NCI-H226 (cell line): ENCODE measurements at places on chromosomes 6 and 20.

DNA sequence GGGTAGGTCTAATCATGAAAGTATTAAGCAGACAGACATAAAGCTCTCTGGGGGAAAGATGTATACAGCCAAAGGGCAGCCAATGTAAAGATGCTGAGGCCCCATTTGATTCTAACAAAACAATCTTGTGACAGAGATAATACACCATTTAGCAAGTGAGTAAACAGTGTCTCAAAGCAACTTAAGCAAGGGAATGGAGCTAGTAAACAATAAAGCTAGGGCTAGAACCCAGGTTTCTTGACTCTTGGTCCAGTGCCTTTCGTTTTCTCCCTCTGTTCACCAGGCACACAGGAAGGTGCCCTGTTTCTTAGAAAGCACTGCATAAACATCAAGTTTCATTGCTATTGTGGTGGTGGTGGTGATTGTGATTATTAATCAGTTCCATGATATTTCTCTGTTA, 5.1 kb downstream of the ELOVL2 start:
- DNase-seq = no peak

DNA sequence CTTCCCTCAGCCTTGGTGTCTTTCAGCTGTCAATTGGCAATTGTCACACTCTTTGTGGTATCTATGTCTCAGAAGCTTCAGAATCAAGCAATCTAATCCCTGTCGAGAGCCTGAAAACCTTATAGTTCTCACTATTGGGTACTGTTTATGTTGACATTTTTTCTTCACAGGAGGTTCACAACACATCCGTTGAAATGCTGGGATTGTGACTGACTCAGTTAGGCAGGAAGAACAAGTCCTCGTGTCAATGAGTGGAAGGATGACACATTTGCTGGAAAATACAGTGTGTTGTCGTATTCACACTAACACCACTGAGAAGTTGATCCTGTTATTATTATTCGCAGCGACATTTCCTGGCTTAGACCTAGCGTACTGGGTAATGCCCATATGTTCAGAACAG, 163.9 kb upstream of the CITED2 start:
- no peak for DNase-seq

DNA sequence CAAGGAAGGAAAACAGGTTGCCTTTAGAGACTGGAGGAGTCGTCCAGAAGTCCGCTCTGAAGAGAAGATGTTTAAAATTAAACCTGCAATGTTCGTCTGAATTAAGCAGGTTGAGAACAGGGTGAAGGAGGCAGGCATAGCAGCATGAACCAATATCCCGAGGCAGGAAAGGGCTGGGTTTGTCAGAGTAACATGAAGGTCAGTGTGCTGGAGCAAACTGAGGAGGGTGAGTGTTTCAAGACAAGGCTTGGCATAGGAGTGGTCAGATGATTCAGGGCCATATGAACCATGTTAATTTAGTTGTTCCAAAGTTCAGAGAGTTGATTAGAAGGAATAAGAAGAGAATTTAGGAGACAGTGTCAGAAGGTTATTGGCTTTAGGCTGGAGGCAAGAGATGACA, 93.3 kb downstream of the UTRN start:
- DNase-seq = peak; percentile 19

DNA sequence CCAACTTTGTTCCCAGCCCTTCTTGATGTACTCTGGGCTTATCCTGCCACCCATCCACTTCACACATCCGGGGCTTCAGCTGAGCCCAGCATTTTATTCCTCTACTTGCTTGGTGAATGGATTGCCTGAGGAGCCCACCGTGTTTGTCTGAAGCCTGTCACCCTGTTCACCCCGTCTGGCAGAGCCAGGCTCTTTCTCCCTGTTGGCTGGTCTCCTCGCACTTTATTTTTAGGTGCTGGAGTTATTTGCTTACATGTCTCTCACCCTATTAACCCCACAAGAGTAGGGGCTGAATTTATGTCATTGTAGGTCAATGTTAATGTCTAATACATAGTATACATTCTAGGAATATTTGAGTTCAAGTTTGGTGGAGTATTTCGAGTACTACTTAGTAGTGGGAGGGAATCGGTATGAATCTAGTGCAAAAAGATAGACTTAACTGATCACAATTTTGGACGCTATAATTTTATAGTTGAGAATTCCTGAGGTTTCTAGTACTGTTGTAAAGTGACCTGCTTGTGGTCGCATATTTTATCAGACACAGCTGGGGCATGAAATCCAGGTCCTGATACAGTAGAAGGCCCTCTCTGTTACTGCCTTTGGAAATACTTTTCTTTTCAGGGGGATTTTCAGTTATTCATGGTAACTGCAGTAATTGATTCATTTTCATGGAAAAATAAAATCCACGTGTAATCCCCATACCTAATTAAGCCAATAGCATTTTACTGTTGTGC, 10.8 kb downstream of the JARID2 start:
- DNase-seq = no peak

GRCh38 chr6:2232445-2232844, 13.0 kb downstream of the GMDS start:
- DNase-seq = no peak

DNA sequence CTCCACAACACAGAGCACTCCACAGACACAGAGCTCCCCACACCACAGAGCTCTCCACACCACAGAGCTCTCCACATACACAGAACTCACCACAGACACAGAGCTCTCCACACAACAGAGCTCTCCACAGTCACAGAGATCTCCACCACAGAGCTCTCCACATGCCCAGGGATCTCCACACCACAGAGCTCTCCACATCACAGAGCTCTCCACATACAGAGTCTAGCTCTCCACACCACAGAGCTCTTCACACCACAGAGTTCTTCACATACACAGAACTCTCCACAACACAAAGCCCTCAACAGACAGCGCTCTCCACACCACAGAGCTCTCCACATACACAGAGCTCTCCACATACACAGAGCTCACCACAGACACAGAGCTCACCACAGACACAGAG, 55.3 kb downstream of the ERMARD start:
- DNase-seq = no peak

DNA sequence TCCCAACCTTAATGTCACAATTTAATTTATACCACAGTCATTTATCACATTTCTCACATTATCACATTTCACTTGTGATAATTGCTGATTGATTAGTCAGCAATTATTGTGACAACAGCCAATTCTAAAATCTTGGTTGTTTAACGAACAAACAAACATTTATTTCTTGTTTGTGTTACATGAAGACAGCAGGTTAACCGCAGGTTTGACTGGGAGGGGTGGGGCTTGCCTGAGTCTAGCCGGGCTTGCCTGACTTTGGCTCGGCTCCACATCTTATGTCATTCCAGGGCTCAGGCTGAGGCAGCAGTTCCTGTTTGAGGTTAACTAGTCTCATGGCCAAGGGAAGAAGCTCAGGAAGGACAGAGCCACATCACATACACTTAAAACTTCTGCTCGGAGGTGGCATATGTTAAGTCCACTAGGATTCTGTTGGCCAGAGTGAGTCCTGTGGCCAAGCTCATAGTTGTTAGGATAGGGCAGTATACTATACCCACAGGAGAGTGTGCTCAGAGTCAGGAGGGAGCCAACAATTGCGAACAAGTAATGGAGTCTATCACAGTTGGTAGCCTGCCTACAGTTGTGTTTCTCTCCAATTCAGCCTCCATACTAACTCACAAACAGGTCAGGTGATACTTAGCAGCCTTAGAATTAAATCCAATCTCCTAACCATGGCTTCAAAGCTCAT, 90.0 kb upstream of the IFNGR1 start:
- peak; percentile 84 for DNase-seq

DNA sequence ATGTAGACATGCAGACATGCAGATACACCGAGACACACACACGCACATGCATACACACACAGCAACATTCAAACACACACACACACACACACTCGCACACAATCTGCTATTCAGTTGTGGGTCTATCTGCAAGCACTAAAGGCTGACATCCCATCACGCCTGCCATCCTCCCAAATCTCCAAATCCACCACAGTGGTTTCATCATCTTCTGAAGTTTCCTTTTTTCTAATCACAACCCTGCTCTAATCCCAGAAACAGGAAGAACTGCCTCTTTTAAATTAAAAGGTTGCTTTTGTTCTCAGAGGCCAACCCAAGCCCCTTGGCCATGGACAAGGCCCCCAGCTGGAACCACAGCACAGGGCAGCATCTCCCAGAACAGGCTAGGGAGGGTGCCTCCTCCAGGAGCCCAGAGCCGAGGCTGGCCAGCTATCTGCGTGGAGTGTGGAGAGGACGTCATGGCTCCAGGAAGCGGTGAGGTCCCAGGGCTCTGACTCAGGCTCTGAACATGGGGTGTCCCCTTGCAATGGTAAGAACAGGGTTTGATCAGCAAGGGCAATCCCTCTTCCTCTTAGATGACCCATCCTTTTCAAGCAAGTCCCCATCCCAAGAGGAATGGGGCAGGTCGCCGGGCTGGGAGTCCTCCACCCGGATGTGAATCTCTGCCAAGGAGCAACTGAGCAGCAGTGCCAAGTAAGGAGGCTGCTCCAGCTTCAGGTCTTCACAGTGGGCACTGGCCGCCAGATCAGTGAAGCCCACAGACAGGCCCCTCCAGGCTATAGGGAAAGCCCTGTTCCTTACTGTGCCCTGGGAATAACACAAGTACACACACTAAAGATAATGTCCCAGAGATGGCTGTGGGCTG, 14.7 kb downstream of the FOXF2 start:
- no peak for DNase-seq

DNA sequence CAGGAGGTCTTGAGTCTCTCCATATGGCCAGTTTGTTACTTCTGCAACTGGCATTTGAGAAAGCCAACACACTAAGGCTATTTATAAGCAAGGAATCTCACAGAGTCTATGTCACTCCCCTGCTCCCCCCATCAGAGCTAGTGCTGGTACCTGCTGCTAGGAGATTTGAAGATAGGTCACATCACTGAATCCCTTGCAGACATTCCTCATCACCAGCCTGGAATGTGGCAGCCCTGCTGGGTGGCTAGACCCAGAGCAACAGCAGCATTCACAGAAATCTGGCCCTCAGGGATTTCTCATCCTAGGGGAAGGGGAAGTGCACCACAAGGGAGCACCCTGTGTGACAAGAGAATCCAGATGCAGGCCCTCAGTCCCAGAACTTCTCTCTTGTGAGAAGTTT, 672.1 kb downstream of the HACE1 start:
- DNase-seq = no peak

DNA sequence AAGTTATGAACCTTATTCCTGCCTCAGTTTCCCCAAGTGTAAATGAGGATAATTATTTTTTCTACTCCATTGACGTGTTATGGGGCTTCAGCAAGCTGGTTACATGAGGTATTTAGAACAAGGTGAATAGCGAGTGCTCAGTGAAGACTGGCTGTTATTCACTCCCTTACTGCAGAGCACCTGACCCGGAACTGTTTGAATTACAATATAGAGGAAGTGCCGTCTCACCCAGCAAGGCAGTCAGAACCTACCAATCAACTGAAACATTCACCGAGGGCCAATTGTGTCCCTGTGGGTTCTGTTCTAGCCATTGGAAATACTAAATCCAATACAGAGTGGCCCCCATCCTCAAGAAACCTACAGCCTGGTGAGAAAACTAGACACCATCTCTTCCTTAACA, 216.9 kb downstream of the UST start:
- no peak for DNase-seq

GRCh38 chr6:29762781-29763214, 39.6 kb downstream of the HLA-F start:
- no peak for DNase-seq

- DNase-seq = no peak
Measured at GRCh38 chr6:16658348-16659034, 102.8 kb downstream of the ATXN1 start.

GRCh38 chr6:96468681-96469224, 52.9 kb upstream of the UFL1 start:
- no peak for DNase-seq

- no peak for DNase-seq
Measured at GRCh38 chr6:119326291-119327005, 23.1 kb downstream of the MAN1A1 start.

DNA sequence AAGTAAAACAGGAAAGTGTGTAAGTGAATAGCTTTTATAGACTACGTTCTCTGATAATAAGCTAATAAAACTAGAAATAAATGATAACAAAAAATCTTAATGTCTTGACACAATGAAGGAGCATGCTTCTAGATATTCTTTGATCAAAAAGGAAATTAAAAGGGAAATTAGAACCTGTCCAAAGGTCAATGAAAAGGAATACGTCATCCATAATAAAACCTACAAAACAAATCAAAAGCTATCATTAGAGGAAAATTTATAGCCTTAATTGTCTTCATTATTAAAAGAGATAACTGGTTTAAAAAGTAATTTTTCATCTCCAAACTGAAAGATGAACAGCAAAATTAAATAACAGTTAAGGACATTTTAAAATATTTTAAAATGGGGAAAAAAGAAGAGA, 196.3 kb upstream of the BTBD3 start:
- DNase-seq = no peak

DNA sequence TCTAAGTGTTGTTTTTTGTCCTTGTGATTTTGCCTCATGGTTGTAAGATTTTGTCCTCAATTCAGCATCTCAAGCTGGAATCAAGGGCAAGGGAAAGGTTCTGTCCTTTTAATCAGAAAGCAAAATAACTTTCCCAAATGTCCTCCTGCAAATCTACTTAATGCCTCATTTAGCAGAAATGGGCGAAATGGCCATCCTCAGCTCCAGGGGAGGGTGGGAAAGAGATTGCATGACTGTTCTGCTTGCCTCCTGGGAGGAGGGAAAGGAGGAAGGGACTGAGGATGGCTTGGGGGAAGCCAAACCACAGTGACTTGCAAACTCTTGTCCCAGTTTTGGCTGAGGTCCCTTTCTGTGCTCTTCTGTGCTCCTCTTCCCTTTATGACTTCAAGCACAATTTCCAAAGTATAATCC, 43.4 kb downstream of the TNFAIP3 start:
- DNase-seq = no peak

DNA sequence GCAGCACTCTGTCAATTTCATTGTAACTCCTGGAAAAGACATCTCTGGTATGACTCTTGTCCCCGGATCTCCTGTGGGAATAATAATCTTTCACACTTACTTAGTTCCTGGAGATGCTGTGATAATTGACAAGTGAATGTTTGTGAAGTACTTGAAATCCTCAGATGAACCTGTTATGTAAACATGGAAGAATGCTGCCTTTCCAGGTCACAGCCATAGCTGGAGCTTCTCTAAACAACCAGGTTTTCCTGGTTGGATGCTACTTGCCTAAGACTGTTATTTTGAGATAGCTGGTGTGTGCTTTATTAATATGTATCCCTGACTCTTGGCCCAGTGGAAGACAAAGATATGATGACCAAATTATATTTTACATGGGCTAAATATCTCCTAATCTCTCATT, 228.6 kb downstream of the KCNQ5 start:
- DNase-seq = no peak

GRCh38 chr6:2765896-2766766, 938 bp downstream of the WRNIP1 start:
- no peak for DNase-seq

DNA sequence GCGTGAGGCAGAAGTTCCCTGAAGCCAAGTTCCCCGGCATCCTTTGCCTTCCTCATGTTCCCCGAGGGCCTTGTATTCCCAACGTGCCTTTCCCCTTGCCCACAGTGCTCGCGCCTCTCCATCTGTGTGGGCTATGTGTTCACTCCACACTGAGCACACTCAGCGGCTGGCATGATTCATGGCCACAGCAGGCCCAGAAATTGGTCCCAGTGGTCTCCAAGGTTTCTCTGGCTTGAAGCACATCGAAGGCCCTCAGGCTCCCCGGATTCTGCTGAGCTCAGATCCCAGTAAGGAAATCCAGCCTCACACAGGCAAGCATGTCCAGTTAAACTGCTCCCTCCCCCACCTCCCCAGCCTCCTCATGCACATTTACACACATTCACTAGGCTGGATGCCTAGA, 123.6 kb downstream of the ISM1 start:
- DNase-seq = no peak

- peak; percentile 82 for DNase-seq
Measured at GRCh38 chr6:36025932-36026327, 1.5 kb upstream of the SLC26A8 start.

- DNase-seq = peak; percentile 50
Measured at GRCh38 chr6:6881438-6882225, 226.1 kb upstream of the RREB1 start.
